Activated CD4-positive, CD25-positive, alpha-beta regulatory T cell treated with anti-CD3 and anti-CD28 coated beads, Interleukin-2, amount 50 U/mL, for 16 hours (primary cell): ENCODE measurements at places on chromosomes 1 and 21.

DNA sequence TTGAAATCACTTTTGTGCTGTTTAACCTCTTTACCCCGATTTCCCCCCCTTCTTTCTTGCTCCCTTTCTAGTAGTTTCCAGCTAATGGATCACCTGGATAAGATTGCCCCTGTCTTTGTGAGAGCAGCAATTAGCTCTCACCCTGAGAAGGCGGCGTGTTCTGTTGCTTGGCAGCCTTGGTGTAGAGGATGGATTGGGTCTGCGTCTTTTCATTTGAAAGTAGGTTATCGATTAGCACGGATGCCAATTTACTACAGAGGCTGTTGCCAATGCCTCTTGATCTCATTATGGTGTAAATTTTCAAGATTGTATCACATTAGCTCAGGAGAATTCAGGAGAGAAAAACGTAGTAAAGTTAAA lies 26.4 kb downstream of the KIF26B start:
- DNase-seq = no peak

DNA sequence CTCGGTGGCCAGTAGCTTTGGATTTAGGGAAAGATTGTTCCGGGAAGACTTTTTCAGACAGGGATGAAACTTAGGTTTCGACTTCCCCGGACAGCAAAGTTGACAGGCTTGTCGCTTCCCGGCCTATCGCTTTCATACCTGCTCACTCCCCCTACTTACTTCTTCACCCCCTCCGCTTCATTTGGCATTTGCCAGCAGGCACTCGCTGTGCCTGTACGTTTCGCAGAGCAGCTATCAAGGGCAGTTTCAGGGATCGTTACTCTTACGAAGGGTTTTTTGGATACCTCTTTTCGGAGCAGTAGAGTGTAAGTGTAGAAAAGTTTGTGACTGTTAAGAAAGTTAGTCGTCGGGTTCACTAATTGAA lies 393 bp downstream of the BLZF1 start:
- no peak for DNase-seq

DNA sequence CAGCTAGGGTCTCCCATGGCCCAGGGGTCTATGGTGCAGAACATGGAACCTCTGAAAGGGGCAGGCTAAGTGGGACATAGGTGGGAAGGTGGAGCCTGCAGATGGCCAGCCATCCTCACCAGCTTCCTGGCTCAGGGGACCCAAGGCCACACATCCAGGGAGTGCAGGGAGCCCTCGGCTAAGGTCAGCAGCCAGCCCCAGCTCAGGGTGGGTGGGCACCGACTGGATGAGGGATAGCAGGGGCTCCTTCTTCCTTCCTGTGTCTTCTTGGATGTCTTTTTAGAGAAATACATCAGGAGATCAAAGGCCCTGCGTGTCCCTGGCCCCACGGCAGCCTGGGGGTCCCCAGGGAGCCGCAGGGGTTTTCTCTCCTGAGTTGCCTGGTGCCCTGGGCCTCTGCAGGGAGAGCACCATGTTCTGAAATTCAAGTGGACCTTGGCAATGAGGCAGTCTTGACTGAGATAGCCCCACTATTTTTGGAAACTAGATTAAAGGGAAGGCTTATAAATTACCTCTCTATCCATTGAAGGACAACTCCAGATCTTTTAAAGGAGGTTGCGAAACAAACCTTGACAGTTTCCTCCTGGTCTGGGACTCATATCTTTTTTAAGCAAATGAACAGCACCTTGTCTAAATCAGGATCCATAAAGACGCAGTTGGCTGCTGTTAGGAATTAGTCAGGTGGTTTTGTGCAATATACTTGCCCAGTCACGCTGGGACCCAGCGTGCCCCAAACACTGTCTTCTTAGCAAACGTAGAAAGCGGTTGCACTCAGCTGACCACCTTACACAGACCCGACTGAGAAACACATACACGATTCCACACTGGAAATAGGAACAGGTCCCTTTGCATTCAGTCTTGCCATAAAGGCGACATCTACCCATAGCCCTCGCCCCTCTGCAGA lies 242.3 kb downstream of the TOMM20 start:
- no peak for DNase-seq

GRCh38 chr1:229037806-229038405 lies 233.0 kb upstream of the RAB4A start:
- DNase-seq = no peak

GRCh38 chr1:72557446-72558049 lies 275.2 kb upstream of the NEGR1 start:
- DNase-seq = no peak

- no peak for DNase-seq
These were observed 71.5 kb downstream of the CLCA4 start for GRCh38 chr1:86618358-86618757.

DNA sequence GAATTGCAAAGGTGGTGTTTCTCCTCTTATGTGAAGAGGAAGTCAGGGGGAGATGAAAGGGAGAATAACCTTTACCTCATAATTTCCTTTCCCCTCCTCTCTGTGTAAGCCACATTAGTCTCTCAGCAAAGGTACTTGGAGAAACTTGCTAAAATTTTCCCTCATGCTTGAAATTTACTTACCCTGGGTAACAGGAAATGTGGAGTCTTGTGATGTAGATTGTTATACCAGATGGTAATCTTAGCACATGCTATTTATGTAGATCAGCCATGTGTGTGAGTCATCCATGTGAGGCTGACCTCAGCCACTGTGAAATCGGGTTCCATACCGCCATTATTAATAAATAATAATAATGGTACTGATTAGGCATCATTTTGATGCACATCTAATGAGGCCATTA lies 128.4 kb downstream of the TGFB2 start:
- DNase-seq = no peak

GRCh38 chr1:51936531-51936930 lies 54.0 kb downstream of the RAB3B start:
- DNase-seq = no peak

DNA sequence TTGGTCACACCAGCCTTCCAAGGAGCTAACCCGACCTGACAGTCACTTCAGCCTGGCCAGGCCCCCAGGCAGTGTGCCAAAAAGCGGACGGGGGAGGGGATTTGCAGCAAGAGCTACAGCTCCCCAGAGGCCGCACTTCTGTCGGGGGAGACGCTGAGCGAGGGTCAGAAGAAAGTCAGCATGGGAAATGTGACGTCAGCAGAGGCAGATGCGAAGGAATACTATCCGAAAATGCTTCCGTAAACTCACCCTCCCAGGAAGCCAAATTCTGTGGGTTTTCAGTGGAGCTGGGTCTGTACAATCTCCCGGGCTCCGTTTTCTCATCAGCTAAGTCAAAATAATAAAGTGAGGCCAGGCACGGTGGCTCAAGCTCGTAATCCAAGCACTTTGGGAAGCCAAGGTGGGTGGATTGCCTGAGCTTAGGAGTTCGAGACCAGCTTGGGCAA lies 28.5 kb upstream of the ECE1 start:
- no peak for DNase-seq

DNA sequence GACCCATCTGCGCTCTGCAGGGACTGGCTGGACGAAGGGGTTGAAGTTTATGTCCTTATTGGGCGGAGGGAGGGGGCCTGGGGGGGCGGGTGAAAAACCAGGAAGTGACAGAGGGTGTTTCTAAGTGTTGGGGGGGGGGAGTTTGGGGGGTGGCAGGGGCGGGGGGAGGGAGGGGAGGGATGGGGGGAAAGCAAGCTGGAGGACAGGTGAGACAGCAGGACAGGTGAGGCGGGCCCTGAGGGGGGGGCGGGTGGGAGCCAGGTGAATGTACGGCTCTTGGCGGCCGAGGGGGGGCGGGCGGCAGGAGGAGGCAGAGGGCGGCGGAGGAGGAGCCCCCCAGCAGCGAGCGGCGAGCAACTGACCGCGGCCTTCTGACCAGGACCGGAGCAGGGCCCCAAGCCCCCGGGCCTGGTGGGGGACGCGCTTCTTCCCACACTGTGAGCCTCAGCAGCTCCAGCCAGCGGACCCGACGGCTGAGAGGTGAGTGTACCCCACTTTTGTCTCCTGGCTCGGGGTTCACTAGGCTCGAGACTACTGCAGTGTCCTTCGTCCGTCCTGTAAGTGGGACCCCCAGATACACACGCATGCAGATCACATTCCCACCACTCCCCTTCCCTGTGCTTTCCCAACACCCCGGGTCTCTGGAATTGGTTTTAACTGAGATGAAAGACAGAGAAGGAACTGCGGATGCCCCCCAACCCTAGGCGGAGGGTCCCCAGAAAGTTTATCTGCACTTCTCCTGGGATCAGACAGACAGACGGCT lies at the start of gene ZBTB7B:
ZBTB7B (plus strand) TSS at position 339 of the 763 bp plus-strand sequence. CDS start 11,859 bp downstream, outside the sequence.
- no peak for DNase-seq

GRCh38 chr1:200217703-200218102 lies 190.2 kb downstream of the NR5A2 start:
- DNase-seq = no peak

GRCh38 chr1:199081739-199082138 lies 442.9 kb downstream of the PTPRC start:
- DNase-seq = no peak

DNA sequence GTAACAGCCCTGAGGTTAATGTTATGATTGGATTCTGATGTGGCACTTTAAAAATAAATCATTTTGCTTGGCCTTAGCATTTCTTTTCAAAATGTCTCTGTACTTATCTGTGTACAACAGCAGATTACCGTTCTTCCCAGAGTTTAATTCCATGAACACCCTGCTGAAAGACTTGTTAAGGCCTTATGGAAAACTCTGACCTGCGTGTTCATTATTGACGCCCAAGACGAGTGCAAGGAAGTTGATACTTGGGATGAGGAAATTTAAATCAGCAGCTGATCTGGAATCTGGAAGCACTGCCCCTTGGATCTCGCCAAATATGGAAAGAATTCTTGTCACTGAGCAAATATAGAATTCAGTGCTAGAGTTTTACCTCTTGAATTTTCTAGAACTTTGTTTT lies 6.7 kb downstream of the ERG start:
- no peak for DNase-seq

GRCh38 chr1:171221665-171222591 lies 26.4 kb upstream of the FMO1 start:
- DNase-seq = no peak

- DNase-seq = no peak
These were observed 25.3 kb downstream of the DTL start for GRCh38 chr1:212060632-212061472.

DNA sequence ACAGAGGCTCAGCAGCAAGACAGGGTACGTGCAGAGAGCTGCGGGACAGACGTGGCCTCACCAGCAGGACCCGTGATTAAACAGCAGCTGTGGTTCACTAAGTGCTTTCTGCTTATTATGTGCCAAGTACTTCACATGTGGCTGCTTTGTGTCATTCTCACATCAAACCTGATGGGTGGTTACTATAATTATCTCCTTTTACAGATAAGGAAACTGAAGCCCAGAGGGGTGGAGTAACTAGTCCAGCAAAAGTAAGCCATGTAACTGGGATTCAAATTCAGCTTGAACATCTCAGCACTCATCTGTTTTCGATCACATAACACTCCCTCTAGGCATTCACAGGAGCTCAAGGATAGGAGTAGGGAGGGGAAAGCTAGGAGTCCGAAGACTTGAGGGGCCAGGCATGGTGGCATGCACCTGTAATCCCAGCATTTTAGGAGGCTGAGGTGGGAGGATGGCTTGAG lies 50.8 kb upstream of the CLIC4 start:
- no peak for DNase-seq

GRCh38 chr1:225928186-225929175 lies 4.4 kb upstream of the PYCR2 start:
- no peak for DNase-seq

DNA sequence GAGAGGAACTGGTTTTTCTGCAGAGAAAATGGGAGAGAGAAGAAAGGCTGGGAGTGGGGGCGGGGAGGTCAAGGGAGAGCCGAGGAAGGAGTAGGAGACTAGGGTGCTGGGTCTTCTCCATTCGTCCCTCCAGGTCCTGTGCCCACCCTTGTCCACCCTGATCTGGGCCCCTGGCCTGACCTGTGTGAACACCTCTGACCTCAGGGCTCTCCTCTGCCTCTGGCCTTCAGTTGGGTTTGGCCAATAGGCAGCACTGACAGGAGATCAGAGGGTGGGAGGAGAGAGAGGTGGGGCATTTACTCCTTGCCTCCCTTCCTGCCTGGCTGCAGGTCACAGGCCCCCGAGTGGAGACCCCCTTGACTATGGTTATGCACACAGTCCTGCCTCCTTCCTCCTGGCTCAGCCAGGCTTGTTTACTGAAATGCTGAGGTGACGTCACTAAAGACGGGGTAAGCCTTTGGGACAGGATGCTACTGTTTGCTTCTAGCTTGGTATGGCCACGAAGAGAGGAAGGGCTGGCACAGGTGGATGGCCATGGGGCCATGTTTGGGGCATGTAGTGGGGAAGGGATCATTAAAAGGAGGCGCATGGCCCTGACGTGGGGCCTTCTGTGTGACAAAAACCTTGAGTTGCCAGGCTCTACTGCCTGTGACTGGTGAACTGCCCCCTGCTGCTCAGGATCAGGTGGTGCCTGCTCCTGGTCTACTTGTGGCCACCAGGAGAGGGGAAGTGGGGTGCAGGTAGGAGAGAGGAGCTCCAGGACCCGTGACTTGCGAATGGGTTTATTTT lies 248.7 kb upstream of the CSF3R start:
- no peak for DNase-seq

- no peak for DNase-seq
These were observed 876.5 kb upstream of the B3GALT2 start for GRCh38 chr1:194062962-194063361.

DNA sequence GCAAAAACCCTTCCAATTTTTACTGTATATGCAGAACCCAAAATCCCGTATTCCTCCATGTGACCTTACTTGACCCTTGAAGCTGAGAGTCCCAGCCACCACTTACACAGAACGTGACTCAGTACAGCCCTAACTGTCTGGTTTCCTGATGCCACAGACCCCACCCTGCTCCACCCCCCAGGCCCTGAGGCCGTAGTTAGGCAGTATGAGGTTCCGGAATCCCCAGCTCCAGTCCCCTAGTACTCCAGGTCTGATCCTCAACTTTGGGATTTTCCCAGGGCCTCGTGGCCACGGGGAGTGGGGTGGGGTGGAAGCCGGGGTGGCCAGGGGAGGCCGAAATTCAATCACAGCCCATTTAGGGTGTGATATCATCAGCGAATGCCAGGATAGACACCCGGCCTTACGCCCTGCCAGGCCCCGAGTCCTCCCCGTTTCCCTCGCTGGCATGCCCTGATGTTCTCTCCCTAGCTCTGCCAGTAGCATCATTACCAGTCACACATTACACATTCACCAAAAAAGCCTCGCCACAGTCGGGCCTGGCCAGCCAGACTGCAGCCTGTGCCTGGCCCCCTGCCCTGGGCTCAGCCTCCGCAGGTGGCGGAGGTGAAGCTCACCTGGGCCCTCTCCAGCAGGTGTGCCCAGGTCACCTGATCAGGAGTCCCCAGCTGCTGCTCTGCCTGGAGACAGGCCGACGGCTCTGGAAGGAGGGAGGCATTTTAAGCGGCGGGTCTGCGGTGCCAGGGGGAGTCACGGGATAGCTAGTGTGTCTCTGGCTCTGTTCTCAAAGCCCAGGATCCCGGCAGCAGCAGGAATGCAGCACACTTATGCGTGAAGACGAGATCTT lies 70.8 kb downstream of the SCCPDH start:
- no peak for DNase-seq
